Activated CD8-positive, alpha-beta memory T cell treated with anti-CD3 and anti-CD28 coated beads for 4 hours (primary cell): ENCODE measurements at places on chromosomes 3 and 15.

DNA sequence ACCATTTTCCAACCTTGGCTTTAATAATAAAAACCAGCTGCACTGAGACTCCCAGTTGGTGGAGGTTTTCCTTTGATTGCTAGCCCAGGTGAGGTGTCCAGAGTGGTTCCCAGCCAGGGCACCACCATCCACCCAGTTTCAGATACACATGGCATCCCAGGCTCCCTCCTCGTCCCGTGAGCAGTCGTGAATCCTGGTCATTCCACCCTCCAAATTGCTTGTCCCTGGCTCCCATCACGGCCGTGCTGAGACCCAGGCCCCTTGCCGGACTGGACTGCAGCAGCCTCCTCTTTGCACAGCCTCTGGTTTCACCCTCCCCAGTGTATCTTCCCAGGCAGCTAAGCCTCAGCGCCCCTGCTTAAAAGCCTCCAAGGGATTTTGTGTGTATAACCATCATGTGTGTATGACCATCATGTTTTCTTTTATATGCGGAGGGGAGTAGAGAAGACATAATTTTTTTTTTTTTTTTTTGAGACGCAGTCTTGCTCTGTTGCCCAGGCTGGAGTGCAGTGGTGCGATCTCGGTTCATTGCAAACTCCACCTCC is 106.3 kb downstream of the ETFA start:
- no peak for DNase-seq

GRCh38 chr15:50046867-50047266 is 72.2 kb downstream of the ATP8B4 start:
- DNase-seq: no peak

DNA sequence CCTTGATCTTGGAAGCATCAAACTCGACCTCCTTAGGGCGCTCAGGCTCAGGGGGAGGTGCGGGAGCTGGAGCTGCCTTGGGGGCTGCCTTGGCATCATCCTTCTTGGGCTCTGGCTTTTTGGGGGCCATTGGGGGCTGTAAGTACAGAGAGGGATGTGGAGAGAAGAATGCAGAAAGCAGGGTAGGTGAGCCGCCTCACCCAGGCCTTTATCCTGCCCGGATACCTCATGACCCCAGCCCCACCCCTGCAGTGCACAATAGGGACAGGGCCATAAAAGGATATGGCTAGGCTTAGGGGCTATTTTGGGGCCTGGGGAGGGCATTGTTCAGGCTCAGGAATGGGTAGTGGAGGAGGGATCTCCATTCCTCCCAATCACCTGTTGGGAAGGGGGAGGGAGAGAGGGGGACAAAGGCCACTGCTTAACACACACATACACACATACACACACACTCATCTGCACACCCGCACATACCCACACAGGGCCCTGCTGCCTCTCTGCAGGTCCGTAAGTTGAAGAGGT is at the start of gene MYL3:
Gene MYL3, minus strand, starts transcription at position 184 of the 522 bp plus-strand sequence. Its CDS starts 54 bp downstream, at position 130.
- DNase-seq: no peak

GRCh38 chr15:58641660-58642059 is 107.8 kb downstream of the ADAM10 start:
- no peak for DNase-seq

- no peak for DNase-seq
These were observed 26.6 kb downstream of the BTLA start for GRCh38 chr3:112472691-112473090.
